ENCODE measurements at places on chromosomes 7 and 10.

DNA sequence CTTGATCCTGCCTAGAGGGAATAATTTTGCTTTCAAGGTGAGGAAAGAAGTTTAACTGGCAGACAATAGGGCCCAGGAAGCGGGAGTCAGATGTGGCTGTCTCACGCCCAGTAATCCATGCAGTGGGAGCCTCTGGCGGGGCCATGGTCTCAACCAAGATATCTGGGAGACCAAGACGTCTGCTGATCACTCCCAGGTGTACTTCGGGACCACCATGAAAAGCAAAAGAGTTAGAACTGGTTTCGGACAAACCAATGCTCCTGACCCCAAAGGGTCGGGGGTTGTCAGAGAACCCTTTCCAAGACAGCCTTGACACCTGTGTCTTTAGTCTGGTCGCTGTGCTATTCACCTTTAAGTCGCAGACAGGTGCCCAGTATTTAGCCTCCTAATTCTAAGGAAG is 256.9 kb upstream of the MBL2 start:
- no peak for DNase-seq

DNA sequence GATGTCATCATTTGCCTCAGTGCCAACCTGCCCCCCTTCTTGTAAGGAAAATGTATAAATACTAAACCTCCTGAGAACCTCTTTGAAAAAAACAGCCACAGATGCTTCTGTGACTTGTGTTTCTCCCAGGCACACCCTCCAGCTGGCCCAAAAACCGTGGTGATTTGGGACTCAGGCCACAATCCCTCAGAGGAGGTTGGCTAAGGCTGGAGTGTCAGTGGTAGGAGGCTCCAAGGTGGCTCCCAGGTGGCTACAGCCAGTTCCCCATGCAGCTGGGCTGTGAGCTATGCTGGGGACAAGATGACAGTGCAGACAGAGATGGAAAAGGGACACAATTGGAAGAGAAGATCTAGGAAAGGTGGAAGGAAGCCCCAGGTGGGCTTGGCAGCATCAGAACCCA is 104.7 kb downstream of the CPXM2 start:
- DNase-seq, result no peak

DNA sequence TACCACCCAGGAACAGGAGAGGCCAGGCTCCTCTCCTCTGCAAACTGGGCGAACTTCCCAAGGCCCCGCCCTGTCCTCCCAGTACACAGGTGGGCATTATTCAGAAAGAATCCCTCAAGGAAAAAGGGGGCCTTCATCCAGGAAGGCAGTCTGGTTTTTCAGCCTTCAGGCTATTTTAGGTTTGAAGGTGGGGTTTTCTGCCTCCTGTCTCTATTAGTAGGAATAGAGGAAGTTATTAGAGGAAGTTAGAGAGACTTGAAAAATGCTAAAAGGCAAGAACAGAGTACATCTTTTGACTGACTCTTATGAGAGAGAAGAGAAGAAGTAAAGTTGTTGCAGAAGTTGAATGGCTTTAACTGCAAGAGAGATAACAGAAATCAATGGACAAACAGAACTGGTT is 250.9 kb upstream of the SORCS1 start:
- no peak for DNase-seq

GRCh38 chr10:114304017-114304570 is 65.0 kb downstream of the VWA2 start:
- DNase-seq, result peak; percentile 83

- DNase-seq, result no peak
Measured at GRCh38 chr10:58282615-58283014, 13.7 kb downstream of the CISD1 start.

DNA sequence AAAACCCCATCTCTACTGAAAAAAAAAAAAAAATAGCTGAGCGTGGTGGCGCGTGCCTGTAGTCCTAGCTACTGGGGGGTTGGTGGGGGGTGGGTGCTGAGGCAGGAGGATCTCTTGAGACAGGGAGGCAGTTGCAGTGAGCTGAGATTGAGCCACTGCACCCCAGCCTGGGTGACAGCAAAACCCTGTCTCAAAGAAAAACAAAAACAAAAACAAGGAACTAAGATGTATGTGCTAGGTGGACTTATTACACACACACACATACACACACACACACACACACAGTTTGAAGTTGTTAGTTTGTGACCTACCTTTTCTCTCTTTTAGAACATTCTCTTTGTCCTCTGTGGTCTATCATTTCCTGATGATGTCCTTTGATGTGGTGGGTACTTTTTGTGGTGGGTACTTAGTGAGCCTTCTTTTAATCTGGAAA is 53.5 kb downstream of the EXOC6 start:
- DNase-seq, result no peak

GRCh38 chr10:78844960-78845607 is 223.7 kb upstream of the ZMIZ1 start:
- DNase-seq, result no peak

- DNase-seq, result no peak
Measured at GRCh38 chr10:132723330-132723970, 62.5 kb downstream of the NKX6-2 start.

DNA sequence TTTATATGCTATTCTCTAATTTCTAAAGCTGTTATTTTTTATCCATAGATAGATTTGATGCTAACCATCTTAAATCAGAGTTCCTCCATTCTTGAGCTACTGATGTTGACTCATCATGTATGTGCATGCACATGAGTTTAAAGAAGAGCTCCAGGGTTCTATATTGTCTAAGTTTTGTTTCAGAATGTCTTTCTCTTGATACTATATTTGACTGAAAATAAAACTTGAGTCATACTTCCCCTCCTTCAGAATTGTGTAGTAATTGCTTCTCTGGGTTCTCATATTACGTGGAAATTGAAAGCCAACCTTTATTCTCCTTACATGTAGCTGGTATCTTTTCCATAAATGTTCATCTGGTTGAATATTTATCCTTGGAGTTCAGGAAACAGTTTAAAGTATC is 89.4 kb downstream of the LRRTM3 start:
- DNase-seq, result no peak

DNA sequence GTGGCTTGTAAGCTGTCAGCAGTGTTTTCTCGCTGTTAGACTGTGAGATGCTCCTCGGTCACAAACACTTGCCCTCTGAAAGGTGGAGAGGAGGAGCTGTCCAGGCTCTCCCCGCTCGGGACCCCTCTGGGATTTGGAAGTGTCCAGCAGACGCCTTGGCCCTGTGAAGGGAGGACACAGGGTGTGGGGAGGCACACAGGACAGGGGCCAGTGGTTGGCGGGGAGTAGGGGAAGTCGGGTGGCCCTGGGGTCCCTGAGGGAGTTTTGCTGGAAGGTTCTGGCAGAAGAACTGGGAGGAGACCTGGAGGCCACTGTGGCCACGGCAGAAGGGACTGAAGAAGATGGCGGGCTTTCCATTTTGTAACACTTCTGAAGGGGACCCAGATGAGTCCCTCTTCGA is 47.2 kb upstream of the DPYSL4 start:
- no peak for DNase-seq

DNA sequence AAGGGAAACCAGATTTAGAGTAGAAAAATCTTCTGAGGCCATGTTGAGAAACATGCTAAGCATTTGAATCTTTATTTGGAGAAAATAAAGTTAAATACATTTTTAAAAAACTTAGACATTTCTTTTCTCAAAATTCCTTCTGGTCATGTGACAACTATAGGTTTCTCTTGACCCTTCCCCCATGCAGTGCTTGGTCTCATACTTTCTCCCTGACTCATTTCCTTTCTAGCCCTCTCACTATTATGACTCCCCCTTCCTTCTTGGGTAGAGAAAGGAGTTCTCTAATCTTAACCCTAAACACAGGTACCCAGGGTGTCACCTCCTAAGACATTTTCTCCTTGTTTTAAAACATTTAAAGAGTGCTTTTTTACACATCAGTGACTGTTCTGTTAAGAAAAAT is 179.5 kb upstream of the TMEM106B start:
- no peak for DNase-seq

DNA sequence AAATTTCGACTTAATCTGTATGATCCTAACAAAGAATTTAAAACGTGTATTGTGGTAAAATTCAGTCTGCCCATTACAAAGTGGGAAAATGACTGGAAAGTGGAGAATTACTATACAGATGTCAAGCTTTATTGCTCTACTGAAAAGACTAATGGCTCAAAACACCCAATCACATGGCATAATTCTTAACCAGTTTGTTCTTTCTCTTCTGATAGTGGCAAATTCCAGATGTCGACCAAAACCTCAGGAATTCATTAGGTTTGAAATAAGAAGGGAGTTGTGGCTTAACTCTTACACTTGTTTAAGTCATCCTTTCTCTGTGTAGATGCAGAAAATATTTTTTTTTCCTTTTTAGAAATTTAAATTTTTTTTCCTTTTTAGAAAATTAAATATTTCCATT is 1254.9 kb upstream of the LRRN3 start:
- no peak for DNase-seq
